Astrocyte (in vitro differentiated cells and primary cell): ENCODE measurements at places on chromosomes 4 and X. TPM values are rescaled to one million over a fixed set of nuclear protein-coding genes. Genes with fewer than 3 reads are reported as not detected.

- DNase-seq: no peak
- H3K27me3 ChIP-seq: no peaks in the 10 kb centered on the region
- no peak overlapping the region for H3K27ac ChIP-seq
- no peaks in the 10 kb centered on the region for H3K36me3 ChIP-seq
- no peak overlapping the region for H3K4me3 ChIP-seq
These were observed 84.7 kb downstream of the CENPC start for GRCh38 chr4:67460574-67460973.

GRCh38 chrX:112877771-112878173 is 37.1 kb upstream of the AMOT start:
- no peak overlapping the region for H3K4me3 ChIP-seq
- no peaks in the 10 kb centered on the region for H3K27me3 ChIP-seq
- DNase-seq: no peak
- H3K4me1 ChIP-seq: no peaks in the 10 kb centered on the region
- H3K36me3 ChIP-seq: no peaks in the 10 kb centered on the region

GRCh38 chrX:2463973-2464676 is 36.7 kb downstream of the DHRSX start:
- peak; percentile 33 for DNase-seq
- H3K36me3 ChIP-seq: no peaks in the 10 kb centered on the region
- H3K4me1 ChIP-seq: peaks cover 4% of the 10 kb centered on the region

- H3K27me3 ChIP-seq: no peaks in the 10 kb centered on the region
These were observed 24.7 kb upstream of the MXRA5 start for GRCh38 chrX:3371163-3371562.

The TLR6 gene
- total RNA-seq: 3.1 and 3.8 TPM in 2 replicates
